Stimulated activated CD8-positive, alpha-beta memory T cell treated with anti-CD3 and anti-CD28 coated beads, Interleukin-7, amount 100 ng/mL, for 48 hours (primary cell): ENCODE measurements at places on chromosomes 2 and 18.

GRCh38 chr2:64987956-64988419, 1.2 kb upstream of the SLC1A4 start:
- DNase-seq: no peak

- DNase-seq: no peak
Observed at GRCh38 chr2:228777855-228778355, 493.2 kb downstream of the PID1 start.

DNA sequence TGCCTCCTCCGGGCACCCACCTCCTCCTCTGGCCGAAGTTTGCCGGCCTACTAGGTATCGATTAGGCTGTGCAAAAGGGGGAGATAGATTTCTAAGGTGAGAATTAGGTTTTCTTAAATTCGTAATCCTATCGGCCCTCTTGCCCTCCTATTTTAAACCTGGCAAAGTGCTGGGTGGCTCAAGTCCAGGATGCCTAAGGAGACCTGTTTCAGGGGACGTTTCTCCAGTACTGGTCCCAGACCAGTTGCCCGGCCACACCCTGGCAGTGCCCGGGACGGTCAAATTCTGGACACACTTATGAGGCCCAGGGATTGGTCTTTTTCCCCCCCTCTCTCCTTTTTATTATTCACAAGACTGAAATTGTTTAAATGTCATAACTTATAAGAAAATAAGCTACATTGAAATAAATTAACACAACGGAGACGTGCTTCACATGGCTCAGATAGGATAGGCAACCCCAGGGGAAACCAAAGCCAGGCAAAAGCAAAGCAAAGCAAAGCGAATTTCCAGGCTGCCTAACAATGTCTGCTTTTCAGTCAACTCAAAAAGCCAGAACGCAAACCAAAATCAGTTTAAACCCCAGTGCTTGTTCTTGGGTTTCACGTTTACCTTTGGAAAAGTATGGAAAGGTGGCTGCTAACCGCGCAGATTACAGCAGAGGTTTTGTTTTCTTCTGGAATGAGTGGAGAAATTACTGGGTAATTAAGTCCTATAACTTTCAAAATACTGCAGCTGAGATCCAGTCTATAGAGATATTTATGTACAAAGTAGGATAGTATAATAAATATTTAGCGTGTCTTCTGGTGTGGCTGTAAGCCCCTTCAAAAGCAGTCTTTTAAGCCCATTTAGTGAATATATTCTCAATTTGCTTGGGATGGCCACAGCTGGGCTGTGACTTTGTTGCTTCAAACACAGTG, 3.0 kb downstream of the GBX2 start:
- DNase-seq: no peak

DNA sequence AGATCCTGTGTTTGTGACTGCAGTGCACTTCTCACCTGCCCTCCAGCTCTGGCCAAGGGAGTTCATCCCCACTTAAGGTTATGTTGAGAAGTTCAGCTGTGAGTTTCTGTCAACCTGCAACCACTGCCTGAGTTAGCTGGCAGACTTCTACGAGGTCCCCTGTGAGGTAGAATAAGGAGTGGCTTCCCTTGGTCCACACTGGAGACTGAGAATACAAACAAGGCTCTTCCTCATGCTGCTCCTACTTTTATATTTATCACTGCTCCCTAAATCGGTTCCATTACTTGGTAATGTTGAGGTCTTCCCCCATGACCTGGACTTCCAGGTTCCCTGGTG, 353.2 kb upstream of the CWC22 start:
- DNase-seq: no peak
